Right kidney (tissue), 9 donors: ENCODE measurements at places on chromosomes 4 and X.

DNA sequence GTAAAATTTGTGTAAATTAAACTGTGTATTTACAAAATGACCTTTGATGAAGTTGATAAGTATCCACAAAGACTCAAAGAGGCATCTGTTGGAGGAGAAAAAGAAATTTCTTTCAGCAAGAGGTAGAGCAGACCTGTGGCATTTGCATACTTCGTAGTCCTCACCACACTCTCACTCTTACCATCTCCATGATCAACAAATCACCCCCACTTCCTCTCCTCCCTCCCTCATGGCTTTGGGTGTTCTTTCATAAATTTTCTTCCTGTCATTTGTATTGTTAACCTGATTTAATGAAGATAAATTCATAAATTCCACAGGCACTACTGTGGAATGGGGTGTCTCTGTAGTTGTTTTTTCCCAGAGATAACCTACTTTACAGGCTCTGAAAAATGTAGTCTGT, 366.5 kb downstream of the ZNF674 start:
- no peak for DNase-seq

- DNase-seq, result no peak
Observed at GRCh38 chr4:56768763-56769162, 52.7 kb downstream of the SPINK2 start.

- DNase-seq, result no peak
Observed at GRCh38 chrX:72110876-72111708, 20.6 kb downstream of the RTL5 start.

GRCh38 chr4:5696341-5696740, 12.0 kb downstream of the EVC2 start:
- DNase-seq, result no peak

- no peak for DNase-seq
Observed at GRCh38 chrX:997631-998137, 214.8 kb downstream of the CRLF2 start.

- no peak for DNase-seq
Observed at GRCh38 chr4:118826723-118827444, 9.0 kb downstream of the SEC24D start.

- DNase-seq, result no peak
Observed at GRCh38 chr4:147913137-147913536, 181.2 kb downstream of the ARHGAP10 start.

- DNase-seq, result no peak
Observed at GRCh38 chr4:180794333-180794732, 1448.9 kb upstream of the TENM3 start.
